ENCODE measurements at places on chromosomes 4 and X.

- no peak for DNase-seq
Measured at GRCh38 chrX:16239211-16239610, 71.9 kb downstream of the MAGEB17 start.

- no peak for DNase-seq
Measured at GRCh38 chr4:8606476-8606875, 13.9 kb downstream of the CPZ start.

DNA sequence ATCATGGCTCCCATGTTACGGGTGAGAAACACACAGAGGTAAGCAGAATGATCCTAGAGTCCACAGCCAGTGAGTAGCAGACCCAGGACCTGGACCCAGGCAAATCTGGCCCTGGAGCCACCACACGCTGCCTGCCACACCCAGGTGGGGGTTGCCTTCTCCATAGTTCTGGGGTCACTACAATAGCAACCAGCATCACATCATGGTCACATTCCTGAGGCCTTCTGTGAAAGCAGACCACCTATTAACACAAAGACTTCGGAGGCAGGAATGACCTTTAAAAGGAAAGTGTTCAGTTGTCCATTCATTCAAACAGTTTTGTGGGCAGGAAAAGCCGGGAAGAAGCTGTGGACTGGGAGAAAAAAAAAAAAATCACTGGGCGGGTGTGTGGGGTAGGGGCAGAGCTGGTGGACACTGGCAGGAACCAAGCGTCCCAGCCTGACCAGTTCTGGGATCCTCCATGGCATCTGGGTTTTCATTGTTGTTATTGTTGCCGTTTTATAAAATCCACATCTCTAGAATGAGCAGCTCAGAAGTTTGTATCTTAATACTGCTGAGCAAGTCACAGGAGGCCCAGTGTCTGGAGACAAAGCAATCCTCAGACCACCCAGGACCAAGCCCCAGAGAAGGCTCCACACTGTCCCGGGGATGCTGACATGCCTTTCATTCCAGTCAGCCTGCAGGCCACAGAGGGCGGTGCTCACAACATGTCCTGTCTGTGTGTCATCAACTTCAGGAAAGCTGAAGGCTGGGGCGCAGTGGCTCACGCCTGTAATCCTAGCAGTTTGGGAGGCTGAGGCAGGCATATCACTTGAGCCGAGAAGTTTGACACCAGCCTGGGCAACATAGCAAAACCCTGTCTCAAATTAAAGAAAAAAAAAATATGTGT lies 67.0 kb downstream of the SEL1L3 start:
- no peak for DNase-seq

DNA sequence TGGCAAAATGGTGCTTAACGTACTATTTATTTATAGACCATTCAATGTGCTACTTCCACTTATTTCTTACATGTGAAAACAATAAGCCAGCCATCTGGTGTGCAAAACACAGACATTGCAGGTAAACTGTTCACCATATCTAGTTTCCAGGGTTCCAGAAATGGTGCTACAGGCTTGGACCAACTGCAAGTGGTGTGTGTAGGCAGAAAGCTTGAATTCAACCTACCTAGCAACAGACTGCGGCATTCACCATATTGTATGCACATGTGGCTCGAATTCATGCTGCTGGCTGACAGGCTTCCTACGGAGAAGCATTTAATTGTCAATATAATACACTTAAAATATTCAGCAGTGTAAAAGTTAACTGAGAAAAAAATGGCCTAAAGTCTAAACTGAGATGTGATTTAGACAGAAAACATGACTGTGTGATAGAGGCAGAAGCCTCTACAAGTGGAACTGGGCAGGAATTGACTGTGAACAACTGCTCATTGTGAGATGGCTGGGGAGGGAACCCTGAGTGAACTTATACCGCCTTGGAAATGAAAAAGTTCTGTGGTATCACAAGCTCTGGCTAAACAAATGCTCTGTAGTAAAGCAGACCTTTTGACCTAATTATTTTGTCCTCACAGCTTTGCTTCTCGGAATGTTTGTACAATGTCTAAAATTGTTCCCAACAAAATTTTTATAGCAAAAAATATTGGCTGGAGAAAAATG lies 434.7 kb downstream of the GRIA2 start:
- DNase-seq: no peak

- DNase-seq: no peak
Measured at GRCh38 chr4:169338241-169338640, 67.5 kb upstream of the SH3RF1 start.

DNA sequence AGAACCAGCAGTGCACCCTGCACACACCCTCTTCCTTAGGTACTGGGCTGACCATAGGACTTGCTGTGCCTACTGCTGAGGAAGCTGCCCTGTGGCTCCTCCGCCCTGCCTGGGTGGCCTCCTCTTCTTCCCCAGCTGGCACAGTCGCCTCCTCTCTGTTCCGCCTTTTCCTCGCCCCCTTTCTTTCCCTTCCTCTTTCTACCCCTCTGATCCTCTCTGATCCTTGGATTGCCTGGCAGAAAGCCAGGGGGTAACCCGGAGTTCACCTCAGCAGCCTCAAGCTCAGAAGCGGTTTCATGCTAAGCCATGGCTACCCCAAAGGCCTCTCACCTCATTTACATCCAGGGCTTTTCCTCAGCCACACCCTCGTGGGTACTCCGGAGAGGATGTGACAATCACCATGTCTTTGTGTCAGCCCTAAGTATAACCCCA lies 136.2 kb downstream of the SMIM20 start:
- no peak for DNase-seq

GRCh38 chr4:186557486-186557885 lies 2.1 kb upstream of the MTNR1A start:
- no peak for DNase-seq

DNA sequence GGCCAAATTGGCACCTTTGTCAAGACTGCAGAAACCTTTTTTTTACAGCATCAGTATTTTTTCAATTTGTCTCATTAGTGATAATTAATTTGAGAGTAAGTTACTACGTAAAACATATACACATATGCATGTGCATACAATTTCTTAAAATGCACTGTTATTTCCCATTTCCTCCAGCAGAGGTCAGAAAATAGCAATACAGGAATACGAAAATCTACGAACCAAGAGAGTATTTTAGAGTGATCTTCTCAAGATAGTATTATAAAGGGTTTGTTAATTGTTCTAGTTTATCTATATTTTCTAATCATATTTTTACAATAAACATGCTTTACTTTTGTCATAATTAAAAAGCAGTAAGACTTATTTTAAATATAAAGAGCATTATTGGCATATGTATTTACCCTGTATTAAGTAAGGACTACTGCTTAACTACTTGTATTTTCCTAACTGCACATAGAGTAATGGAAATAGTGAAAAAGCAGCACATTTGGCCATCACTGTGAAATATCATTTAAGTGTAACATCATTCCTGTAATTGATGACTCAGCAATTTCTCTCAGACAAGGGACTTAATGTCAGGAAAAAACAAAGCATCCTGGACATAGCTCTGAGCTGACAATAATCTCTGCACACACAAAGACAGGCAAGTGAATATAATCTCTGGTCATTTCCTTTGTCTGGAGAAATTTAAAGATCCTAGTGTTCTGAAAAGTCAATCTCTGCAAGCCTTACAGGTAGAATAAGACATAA lies 45.6 kb downstream of the MAOB start:
- DNase-seq: no peak

DNA sequence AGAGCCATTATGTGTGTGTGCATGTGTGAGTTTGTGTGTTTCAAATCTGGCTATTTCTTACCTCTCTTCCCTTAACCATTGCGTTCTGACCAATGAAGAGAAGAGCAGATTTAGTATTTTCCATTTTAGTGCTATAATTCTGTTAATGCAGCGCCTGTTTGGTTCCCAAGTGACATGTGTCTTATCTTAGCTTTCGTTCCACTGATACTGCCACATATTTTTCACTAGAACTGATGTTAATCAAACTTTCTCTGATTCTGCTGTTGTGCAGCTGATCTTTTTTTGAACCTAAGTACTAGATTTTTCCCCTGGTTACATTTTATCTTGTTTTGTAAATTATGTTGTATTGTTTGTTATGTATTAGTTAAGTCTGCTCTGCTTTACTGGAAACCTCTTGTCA lies 152.9 kb upstream of the MID1 start:
- DNase-seq: no peak

DNA sequence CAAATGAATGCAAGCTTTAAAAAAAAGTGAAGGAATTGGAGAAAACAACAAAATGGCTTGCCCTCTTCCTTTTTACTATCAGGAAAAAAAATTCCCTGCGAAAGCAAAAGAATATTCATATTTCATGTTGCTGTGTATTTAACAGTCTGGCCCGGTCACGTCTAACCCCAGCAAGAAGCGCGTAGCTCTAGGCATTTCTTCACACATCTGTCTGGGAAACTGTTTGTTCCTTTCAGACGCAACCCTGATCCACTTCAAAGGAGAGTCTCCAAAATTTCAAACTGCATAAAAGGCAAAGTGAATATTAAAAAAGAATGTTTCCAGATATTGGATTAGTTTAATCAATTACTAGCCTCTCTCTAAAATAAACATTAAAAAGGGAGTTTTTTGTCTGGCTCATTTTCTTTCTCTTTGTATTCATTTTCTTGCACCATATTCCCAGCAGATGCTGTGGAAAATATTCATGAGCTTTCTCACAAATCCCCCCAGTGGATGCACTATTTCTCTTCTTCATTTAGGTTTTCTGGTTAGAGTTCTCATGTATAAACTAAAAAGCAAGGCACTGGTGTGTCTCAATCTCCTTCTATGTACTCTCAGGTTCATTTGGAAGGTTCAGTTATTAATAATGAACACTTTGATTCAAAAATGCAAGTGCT lies 145.3 kb downstream of the MID1 start:
- DNase-seq: no peak

GRCh38 chr4:140837736-140838135 lies 81.6 kb upstream of the TBC1D9 start:
- DNase-seq: no peak
